ENCODE measurements at places on chromosomes 7 and 10.

GRCh38 chr10:42864575-42864974, 82.0 kb downstream of the BMS1 start:
- peak; percentile 76 for DNase-seq

- no peak for DNase-seq
Measured at GRCh38 chr7:16114633-16115032, 306.7 kb downstream of the CRPPA start.

GRCh38 chr7:159068488-159068811, 76.2 kb downstream of the VIPR2 start:
- DNase-seq, result peak; percentile 3

GRCh38 chr10:33099748-33100147, 141.7 kb upstream of the ITGB1 start:
- no peak for DNase-seq

- DNase-seq, result no peak
Measured at GRCh38 chr7:91228327-91228726, 35.9 kb upstream of the FZD1 start.

- no peak for DNase-seq
Measured at GRCh38 chr7:2952316-2952715, 91.4 kb downstream of the CARD11 start.

- DNase-seq, result no peak
Measured at GRCh38 chr7:128422842-128423241, 13.1 kb upstream of the IMPDH1 start.
